ENCODE measurements at places on chromosomes 5 and 9.

- DNase-seq = no peak
Observed at GRCh38 chr5:35990941-35991611, at the start of gene UGT3A1. UGT3A1 (minus strand) TSS chr5:35991390; CDS start chr5:35991240, 150 bp downstream.

GRCh38 chr5:169917500-169917899, 62.8 kb downstream of the INSYN2B start:
- DNase-seq = no peak

DNA sequence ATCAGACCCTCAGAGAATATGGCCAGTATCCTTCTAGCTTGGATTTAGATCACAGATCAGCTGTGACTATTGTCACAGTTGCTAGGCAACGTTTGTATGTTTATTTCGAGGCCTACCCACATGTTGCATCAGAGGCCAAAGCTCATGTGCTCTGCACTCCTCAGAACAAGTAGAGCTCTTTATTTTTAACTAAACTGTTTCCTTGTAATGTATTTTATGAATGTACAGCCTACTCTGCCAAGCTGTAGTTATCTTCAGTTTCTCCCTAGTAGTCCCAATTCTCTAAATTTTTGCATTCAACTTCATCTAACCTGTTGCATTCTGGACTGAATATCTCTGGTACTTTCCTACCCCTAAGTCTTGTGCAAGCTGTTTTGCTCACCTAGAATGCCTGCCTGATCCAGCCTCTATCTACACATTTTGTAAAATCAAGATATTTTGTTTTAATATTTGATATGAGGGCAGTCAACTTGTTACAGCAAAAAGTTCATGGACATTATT, 52.8 kb downstream of the CAST start:
- DNase-seq = no peak

DNA sequence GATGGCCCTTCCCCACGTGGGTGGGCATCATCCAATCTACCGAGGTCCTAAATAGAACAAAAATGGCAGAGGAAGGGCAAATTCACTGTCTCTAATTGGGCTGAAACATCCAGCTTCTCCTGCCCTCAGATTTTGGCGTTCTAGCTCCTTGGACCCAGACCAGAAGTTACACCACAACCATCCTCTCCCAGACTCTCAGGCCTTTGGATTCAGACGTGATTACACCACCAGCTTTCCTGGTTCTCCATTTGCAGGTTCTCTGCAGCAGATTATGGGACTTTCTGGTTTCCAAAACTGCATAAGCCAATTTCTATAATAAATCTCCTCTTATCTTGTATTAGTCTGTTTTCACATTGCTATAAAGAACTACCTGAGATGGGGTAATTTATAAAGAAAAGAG, 73.6 kb upstream of the STARD4 start:
- no peak for DNase-seq

DNA sequence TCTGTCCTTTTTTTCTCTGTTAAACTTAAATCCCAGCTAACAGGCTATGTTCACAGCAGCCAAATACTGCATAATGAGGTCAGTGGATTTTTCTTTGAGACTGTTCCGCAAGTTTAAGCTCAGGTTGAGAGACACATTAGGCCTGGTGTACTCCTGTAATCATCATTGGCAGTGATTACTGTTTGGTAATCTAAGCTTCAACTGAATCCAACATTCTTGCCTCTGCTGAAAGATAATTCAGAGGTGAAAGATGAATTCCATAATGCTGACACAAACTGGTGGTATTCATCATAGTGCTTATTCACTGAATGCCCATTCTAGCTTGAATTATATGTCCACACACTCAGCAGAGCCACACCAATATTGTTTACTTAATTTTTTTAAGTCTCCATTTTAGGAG, 108.5 kb downstream of the NFIB start:
- DNase-seq = no peak

- DNase-seq = no peak
Observed at GRCh38 chr9:104322596-104322995, 181.5 kb upstream of the OR13F1 start.

DNA sequence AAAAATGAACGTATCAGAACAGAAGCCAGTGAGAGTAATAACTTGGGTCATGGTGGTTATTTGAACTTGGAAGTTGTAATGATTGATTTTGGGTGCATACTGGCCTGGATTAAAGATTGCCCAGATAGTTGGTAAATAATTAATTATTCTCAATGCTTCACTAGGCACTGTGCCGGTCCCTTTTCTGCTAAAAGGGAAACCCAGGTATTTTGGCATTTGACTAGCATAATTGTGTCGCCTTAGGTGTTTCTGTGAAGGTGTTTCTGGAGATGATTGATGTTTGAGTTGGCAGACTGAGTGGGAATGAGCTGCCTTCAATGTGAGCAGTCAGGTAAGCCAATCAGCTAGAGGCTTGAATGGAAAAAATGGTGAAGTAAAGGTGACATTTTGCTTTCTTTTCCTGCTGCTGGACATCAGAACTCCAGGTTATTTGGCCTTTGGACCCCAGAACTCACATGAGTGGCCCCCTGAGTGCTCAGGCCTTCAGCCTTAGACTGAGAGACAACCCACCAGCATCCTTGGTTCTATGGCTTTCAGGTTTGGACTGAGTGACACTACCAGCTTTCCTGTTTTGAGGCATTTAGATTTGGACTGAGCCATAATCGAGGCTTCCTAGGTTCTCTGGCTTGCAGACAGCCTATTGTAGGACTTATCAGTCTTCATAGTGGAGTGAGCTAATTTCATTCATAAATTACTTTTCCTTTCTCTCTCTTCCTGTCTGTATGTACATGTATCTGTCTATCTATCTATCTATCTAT, 120.7 kb upstream of the PAPPA start:
- DNase-seq = no peak

GRCh38 chr9:119026120-119026519, 343.1 kb downstream of the BRINP1 start:
- DNase-seq = no peak

- no peak for DNase-seq
Observed at GRCh38 chr5:177604116-177604521, 4.2 kb downstream of the B4GALT7 start.

DNA sequence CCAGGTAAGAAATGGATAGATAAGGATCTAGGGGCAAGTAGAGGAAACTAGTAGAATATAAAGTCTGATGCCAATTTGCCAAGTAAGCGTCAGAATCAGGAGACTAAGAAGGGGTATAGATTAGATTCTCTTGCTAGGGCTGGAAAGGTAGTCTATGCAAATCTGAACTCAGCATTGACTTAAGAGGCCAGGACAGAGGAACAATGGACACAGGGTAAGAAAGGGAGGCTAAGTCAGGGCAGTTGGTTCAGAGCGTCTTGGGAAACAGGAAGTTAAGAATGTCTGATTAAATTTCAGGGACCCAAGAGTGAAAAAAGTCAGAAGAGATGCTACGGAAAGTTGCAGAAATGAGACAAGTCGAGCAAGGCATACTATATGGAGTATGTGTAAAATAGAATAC, 263.2 kb upstream of the HAPLN1 start:
- DNase-seq = no peak

GRCh38 chr9:95433096-95433819, 83.5 kb downstream of the PTCH1 start:
- no peak for DNase-seq

DNA sequence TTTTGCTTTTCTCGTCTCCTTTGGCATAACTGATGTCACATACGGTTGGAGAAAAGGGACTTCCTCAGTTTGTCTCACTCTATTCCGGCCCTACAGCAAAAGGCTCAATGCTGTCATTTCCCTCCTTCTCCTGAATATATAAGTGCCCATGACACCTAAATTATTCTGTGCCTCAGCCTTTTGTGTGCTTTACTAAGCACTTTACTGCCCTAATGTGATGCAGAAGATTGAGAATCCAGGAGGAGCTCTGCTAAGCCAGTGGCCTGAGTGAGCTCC, 7.6 kb downstream of the CD180 start:
- no peak for DNase-seq
